ENCODE measurements at places on chromosomes 3 and 15. TPM values are rescaled to one million over a fixed set of nuclear protein-coding genes. Genes with fewer than 3 reads are reported as not detected.

DNA sequence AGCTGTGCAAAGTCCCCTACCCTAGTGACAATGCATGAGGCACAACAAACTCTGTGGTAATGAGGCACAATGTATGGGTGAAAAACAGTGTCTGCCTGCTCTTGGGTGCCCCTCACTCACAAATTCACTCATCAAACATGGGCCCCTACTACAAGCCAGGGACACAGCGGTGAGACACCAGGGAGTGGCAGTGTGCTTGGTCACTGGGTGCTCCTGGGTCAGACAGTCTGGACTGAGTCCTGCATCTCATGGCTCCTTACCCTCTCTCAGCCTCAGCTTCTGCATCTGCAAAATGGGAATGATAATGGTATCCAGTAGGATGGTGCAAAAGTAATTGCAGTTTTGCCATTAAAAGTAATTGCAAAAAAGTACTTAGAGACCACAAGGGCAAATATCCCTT is 184.7 kb downstream of the MEGF11 start:
- no peak for DNase-seq

DNA sequence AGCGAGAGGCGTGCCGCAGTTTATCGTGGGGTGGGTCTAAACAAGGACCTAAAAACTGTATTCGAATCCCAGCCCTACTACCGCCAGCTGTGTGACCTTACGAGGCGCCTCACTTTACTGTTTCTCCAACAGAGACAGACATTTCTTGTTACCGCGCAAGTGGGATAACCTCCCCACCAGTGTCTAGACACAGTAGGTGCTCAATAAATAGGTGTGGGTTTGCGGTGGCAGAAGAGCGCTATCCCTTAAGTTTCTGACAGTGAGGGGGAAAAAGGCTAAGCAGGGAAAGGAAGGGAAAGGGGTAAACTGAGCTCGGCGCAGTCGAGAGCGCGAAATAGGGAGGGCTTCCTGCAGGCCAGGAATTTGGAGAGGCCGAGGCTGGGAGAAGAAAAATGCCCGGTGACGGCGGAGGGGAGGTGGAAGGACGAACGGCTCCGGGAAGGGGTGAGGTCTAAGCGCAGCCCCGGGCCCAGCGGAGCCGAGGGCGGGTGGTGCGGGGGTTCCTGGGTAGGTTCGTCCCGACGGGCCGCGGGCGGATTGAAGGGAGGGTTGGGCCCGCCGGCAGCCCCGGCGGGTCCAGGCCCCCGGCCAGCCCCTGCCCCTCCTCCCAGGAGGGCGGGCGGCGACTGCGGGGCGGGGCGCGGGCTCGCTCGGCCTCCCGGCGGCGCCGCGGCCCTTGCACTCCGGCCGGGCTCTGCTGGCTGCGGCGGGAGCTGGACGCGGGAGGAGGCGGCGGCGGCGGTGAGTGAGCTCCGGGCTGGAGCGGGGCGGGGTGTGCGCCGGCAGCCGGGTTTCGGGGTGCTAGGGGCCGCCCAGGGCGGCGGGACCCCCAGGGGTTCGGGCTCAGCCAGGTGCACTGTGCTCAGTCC is at the start of gene CGNL1:
Gene CGNL1 (plus strand): TSS at position 679 of the 869 bp plus-strand sequence. CDS start 61,495 bp downstream, outside the sequence.
- no peak for DNase-seq

GRCh38 chr15:39548561-39548960 is 32.3 kb upstream of the THBS1 start:
- DNase-seq, result no peak

GRCh38 chr15:69561071-69561784 is 108.6 kb downstream of the RPLP1 start:
- no peak for DNase-seq

- DNase-seq, result peak; percentile 53
Measured at GRCh38 chr15:80977627-80978036, 12.0 kb downstream of the MESD start.

GRCh38 chr15:59329570-59330350 is 42.9 kb downstream of the MYO1E start:
- no peak for DNase-seq

- no peak for DNase-seq
Measured at GRCh38 chr15:33722005-33722672, 246.2 kb upstream of the CHRM5 start.

- no peak for DNase-seq
Measured at GRCh38 chr3:16174389-16174788, at the start of gene GALNT15. GALNT15 (plus strand) TSS chr3:16174680; CDS start chr3:16175152, 472 bp downstream.

DNA sequence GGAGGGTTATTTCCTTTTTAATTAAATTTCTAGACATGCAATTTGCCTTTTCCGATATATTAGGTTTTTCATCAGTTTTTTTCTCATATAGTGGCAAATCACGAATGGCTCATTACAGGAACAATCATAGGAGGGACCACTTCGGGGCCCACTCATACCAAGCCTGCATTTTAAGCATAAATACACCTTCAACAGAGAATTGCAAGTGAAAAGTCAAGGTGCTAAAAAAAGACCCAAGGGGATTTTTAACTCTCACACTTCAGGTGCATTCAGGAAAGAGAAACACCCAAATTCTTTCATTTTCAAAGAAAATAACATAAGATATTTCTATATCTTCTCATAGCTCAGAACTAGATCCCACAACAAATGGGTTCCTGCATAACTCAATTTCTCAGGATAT is 979.6 kb upstream of the NR2F2 start:
- no peak for DNase-seq

GRCh38 chr3:167814441-167814951 is 79.0 kb downstream of the SERPINI1 start:
- DNase-seq, result no peak

GRCh38 chr3:51378065-51378464 is 7.0 kb upstream of the MANF start:
- DNase-seq, result no peak

- no peak for DNase-seq
Measured at GRCh38 chr3:157832588-157832987, 273.6 kb downstream of the SHOX2 start.

DNA sequence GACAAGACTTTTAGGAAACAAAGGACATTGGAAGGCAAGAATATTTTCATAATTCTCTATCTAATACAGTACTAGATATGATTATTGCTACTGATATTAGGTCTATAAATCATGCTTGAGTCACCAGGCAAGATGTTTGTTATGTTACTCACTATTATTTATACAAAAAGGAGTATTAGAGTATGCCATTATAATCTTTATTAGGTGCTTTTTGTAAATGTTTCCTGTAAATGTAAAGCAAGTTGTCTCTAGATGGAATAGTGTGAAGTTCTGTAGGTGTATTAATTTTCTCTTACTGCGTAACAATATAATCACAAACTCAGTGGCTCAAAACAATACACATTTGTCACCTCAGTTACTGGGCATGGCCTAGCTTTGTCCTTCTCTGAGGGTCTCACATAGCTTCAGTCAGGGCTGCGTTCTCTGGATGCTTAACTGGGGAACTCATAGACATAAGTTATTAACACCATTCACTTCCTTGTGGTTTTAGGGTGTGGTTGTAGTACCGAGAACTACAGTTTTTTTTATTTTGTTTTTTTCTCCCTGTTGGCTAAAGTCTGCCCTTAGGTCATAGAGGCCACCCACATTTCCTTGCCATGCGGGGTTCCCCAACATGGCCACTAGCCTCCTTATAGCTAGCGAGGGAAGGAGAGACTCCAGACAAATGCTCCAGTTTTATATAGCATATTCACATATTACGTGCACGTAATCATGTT is 20.3 kb upstream of the MAP3K13 start:
- no peak for DNase-seq

DNA sequence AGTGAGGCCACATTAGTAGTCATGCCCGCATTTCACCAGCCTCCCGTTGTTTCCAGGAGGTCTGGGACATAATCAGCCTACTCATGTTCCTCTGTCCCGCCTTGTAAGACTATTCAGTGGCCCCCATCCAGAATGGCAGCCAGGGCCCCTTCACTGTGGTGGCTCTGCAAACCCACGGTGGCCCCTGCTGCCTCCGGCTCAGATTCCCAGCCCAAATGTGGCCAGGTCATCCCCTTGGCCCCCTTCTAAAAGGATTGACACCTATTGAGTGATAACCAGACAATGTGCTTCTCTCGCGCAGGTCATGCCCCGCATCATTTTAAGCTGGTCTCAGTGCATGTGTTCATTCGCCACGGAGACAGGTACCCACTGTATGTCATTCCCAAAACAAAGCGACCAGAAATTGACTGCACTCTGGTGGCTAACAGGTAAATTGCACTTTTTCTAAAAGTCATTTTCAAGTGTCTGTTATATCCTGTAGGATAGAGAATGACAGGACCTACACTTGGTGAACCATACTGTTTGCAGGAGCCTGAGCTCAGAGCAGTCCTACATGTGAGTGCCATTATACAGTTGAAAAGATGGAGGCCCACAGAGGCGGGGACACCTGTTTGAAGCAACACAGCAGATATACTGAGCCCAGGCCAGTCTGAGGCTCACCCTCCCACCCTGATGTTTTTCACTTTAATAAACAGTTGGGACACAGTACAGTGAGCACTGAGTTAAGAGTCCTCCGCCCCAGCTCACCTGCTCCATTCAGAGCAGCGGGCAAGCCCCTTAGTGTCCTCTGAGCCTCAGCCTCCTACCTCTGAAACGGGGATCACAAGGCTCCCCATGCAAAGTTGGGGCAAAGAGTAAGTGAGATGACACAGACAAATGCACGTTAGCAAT is 47.7 kb downstream of the PXYLP1 start:
- DNase-seq, result no peak

GRCh38 chr3:155631323-155632019 is 113.4 kb downstream of the PLCH1 start:
- DNase-seq, result no peak

DNA sequence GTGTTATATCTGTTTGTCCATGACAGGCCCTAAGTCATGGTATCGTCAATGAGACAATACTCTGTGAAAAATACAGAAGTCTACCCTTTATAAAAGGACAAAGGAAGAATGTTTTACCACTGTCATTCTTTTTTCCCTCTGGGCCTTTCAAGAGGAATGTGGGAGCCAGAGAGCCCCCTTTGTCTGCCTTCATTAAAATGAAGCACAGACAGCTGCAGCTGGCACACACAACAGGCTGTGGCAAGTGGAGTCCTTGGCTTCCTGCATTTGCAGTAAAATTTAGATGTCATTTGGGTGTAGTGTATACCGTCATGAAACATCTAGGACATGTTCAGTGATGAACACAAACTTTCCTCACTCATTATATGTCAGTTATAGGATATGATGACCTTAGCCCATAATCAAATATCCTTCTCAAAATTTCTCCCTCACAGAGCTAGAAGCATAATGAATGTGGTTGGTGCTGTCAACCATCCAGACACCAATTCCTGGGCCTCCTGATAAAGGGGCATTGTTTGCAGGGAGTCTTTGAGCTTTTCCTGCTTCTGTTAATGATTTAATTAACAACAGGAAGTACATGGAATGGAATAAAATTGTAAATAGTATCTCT is 76.4 kb downstream of the DHX36 start:
- DNase-seq, result no peak

DNA sequence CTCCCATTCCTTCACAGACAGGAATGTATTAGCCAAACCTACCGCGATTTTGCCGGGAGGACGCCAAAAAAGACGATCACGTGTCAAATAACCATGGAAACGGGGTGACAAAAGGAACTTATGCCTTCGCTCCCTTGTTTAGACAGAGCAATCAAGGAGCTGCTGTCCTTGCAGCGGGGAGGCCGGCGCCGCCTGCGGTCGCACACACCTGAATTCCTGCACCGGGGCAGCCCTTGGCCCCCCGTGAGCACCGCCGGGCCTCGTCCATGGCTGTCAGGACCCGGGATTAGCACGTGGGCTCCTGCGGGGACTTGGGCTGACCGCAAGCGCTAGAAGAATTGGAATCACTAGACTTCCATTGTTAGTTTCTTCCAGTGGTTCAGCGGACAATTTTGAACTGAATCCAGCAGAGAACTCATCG is 193.1 kb downstream of the SHQ1 start:
- no peak for DNase-seq

DNA sequence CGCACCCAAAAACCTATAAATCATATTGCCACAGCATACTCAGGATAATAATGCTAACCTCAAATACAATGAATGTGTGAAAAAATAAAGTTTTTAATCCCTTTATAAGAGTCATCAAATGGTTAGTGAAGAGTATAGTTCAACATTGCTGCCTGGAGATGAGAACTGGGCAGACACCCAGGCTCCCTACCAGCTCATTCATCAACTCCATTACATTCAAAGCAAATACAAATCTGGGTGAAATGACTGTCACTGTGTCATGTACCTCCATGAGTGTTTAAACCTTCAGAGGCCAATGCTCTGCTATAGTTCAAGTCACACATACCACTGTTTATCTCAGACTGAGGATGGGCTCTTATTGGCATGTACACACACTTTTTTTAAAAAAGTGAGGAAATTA is 167.2 kb upstream of the KCNMB2 start:
- no peak for DNase-seq

- DNase-seq, result no peak
Measured at GRCh38 chr3:52388348-52388821, 56.5 kb downstream of the SEMA3G start.

DNA sequence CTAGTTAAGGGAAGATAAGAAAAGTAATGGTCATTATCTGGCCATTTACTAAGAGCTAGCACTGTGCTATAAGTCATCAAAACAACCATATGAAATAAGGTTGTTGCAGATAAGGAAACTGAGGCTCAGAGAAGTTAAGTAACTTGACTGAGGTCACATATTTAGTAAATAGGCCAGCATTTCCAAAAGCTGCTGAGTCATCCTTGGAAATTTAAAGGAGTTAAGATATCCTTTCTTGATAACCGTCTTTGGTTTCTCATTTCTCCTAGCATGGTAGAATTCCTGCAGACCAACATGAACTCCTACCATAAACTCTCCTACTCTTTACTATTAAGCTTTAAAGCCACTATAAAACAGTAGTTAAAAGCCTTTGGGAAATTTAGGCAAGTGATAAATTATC is 85.0 kb upstream of the PDZRN3 start:
- DNase-seq, result no peak

DNA sequence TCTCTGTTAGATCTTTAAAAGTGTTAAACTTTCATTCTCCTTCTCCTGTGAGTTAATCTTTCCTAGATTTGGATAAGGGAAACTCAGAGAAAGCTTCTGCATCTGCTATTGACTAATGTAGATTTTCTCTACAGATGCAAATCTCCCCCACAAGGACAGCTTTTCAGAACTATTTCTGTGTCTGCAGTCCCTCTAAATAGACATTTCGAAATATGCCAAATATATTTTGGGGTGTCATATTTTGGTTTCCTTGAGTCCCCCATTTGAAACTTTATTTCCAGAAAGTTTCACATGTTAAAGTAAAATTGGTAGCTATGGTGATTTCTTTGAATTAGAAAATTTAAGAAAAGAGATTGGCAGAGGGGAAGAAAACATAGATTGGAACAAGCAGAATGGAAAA is 852.3 kb upstream of the ALCAM start:
- no peak for DNase-seq

GRCh38 chr3:160130950-160131349 is 94.3 kb upstream of the C3orf80 start:
- no peak for DNase-seq

The IMPG2 gene
- total RNA-seq, result 0.20 TPM

The NDN gene
- total RNA-seq, result 0.77 TPM

The SEMA3G gene
- total RNA-seq, result 0.13 TPM

The FBXW12 gene
- total RNA-seq, result not detected

The TM4SF4 gene
- total RNA-seq, result not detected

The CACNA2D2 gene
- total RNA-seq, result 0.73 TPM

The ADAMTS17 gene
- 1.2 TPM for total RNA-seq

The ANAPC13 gene
- 41.0 TPM for total RNA-seq

The BLM gene
- total RNA-seq, result 37.0 TPM

The MST1R gene
- total RNA-seq, result 0.83 TPM

The ADCY5 gene
- not detected for total RNA-seq

All from CD8-positive, alpha-beta memory T cell (primary cell).